K562 (cell line): ENCODE measurements at places on chromosomes 6 and 20.
A peak's percentile ranks its signal among the peaks of the same experiment; 100 is the strongest.

DNA sequence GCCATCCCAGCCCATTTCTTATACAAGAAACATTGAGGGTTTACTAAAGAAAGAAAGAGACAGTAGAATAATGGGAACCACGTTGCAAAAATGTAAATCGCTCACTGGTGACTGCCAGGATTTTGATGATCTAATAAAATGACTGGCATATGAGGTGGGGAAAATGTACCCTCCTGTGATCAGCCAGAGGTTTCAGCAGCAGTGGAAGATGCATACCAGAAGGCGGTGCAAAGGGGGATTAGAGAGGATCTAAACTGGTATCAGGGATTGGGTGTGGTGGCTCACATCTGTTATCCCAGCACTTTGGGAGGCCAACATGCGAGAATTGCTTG is 60.8 kb upstream of the DDR1 start:
- DNase-seq: no peak

DNA sequence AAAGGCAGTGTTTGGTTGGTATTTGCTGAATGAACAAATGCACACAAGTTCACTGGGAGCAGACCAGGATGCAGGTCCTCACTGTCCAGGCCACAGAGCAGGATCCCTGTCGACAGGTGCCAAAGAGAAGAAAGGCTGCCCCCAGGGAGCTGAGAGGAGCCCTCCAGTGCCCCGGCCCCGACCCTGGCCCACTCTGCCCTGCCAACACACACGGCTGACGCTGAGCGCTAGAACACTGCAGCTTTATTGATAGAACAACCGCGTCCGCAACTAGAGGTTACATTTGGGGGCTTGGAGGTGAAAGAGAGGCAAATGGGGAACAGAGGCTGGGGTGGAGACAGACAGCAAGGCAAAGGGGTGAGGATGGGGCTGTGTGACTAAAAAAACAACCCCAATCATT is 65.4 kb downstream of the MDGA1 start:
- DNase-seq: no peak

DNA sequence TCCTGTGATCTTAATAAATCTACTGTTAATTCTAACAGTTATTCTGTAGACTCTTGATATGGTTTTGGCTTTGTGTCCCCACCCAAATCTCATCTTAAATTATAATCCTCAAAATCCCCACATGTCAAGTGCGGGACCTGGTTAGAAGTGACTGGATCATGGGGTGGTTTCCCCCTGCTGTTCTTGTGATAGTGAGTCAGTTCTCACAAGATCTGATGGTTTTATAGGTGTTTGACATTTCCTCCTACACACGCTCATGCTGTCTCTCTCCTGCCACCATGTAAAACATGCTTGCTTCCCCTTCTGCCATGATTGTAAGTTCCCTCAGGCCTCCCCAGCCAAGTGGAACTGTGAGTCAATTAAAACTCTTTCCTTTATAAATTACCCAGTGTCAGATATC is 10.5 kb upstream of the EPB41L2 start:
- DNase-seq: no peak

GRCh38 chr6:168546730-168547129 is 105.7 kb downstream of the SMOC2 start:
- DNase-seq: no peak

- DNase-seq: no peak
Observed at GRCh38 chr6:143457563-143458359, 7.2 kb downstream of the PEX3 start.

- no peak for DNase-seq
Observed at GRCh38 chr6:34615574-34616226, 59.6 kb upstream of the SPDEF start.

GRCh38 chr20:11328839-11329238 is 588.9 kb upstream of the BTBD3 start:
- DNase-seq: no peak

GRCh38 chr20:47502271-47503239 is 868 bp downstream of the NCOA3 start:
- DNase-seq: peak; percentile 43

- DNase-seq: no peak
Observed at GRCh38 chr20:11170025-11170424, 496.2 kb upstream of the JAG1 start.

- DNase-seq: no peak
Observed at GRCh38 chr20:17490501-17490900, 40.7 kb downstream of the BFSP1 start.

DNA sequence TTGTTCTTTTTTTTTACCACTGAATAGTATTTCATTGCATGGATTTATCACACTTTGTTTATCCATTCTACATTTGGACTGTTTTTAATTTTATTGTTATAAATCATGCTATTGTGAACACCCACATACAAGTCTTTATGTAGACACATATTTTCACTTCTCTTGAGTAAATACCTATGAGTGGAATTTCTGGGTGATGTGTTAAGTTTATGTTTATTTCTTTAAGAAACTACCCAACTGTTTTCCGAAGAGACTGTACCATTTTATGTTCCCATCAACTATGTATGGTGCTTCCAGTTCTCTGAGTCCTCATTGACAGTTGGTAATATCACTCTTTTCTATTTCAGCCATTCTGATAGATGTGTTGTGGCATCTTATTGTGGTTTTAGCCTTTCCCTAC is 54.0 kb downstream of the RIN2 start:
- DNase-seq: no peak

GRCh38 chr20:20184149-20184548 is 131.8 kb downstream of the CFAP61 start:
- peak; percentile 5 for DNase-seq

DNA sequence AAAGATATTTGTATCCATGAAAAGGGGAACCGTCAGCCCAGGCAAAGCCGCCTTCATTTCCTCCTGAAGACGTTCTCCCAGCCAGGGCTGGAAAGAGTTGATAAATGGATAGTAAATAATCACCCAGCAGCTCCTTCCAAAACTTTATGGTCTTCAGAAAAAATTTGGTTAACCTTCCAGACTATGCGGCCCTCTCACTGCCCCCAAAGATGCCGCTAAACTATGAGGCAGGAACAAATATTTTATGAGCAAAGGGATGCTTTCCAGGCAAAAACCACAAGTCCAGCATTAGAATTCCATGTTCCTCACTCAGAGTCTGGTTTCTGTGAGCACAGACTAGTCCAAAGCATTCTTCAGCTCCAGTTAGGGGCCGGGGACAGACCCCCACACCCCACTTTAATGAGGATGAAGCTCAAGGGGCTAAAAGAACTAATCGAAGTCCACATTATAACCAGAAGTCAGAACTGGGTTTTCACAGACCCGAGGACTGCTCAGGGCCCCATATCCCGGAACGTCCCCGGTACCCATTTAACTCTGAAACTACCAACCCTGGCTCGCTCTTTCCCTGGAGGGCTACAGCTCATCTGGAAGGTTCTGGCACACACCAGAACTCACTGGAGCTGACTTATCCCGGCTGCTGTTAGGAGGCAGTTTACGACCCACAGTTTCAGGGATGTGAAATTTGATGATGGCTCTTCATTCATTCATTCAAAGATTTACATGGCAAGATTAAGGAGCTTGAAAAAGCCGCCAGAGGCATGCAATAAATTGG is 29.4 kb downstream of the BMP7 start:
- DNase-seq: no peak

DNA sequence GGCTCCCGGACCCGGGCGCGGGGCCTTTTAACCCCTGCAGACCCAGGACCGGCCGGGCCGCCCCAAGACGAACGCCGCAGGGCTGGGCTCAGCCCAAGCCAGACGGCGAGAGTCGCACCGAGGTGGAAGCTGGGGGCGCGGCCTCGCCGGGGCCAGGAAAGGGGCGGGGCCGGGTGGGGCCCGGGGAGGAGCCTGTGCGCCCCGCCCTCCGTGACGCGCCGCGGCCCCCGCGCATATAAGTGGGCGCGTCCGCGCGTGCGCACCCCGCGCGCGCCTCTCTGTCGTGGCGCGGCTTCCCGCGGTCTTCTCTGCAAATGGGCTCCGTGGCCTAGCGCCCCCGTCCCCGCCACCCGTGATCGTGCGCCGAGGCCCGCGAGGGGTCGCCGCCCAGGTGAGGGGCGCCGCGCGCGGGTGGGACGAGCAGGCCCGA is at the start of gene PPDPF:
TSS of gene PPDPF (plus strand) at position 262 of the 430 bp plus-strand sequence. CDS start 544 bp downstream, outside the sequence.
- DNase-seq: peak; percentile 84

DNA sequence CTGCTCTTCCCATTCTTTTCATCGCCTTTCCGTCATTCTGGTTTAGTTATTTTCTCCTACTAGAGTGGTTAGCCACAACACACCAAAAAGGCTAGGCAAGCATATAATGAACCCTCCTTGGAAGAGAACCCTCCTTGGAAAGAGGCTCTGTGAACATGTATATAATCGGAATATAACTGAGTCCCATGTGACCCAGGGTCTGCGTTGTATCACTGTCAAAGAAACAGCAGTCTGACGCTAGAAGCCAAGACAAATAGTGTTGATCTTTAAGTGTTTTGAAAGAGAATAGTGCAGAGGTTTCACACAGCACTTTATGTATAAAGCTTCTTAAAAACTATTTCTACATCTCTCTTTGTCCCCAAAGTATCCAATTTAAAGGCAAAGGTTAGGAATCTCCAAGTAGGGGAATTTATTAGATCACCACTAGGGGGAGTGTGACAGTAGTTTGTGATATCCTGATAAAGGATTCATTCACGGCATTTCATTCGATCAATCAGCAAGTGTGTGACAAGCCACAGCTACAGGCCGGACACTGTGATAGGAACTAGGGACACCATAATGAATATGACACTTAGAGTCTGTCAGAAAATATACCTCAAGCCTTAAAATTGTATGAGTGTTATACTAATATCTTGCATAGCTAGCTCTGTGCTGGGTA is 395.3 kb downstream of the CD109 start:
- peak; percentile 18 for DNase-seq

- no peak for DNase-seq
Observed at GRCh38 chr6:14766391-14766994, 479.4 kb upstream of the JARID2 start.
